Right renal cortex interstitium (tissue), 3 donors: ENCODE measurements at places on chromosomes 16 and 17.

DNA sequence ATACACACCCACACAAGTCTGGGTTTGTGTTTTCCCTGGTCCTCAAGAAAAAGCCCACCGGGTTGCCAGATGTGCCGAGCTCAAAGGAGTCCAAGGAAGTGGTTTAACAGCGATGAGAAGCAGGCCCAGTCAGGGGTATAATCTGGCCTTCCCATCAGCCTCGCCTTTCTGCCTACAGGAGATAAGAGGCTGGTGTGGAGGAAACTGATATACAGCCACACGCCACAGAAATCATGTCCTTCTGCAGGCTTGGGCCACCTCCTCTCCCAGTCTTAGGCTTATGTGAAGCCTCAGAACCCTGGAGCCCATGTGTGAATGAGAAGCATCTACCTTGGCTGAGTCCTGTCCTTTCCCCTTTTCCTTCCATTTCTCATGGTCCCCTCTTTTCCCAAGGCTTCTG is 43.6 kb upstream of the MMP2 start:
- DNase-seq, result no peak

DNA sequence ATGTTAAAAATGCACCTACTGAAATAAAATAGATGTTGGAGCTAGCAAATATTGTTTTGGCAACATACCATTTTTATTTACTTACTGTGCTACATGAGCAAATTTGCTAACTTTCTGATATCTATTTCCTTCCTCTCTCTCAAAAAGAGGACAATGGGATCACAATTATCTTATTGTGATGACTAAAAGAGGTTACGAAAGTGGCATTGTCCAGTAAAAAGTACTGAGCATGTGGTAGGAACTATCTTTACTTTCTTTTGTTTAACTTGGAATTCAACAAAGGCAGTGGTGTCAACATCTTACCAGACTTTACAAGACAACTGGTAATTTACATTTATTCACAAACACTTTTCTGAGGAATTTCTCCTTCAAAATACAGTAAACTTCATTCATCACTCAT is 1542.6 kb upstream of the CDH8 start:
- DNase-seq, result no peak

- DNase-seq, result no peak
Measured at GRCh38 chr17:79027925-79028491, 4.0 kb downstream of the C1QTNF1 start.

- DNase-seq, result no peak
Measured at GRCh38 chr16:88839745-88840599, 16.8 kb downstream of the GALNS start.

DNA sequence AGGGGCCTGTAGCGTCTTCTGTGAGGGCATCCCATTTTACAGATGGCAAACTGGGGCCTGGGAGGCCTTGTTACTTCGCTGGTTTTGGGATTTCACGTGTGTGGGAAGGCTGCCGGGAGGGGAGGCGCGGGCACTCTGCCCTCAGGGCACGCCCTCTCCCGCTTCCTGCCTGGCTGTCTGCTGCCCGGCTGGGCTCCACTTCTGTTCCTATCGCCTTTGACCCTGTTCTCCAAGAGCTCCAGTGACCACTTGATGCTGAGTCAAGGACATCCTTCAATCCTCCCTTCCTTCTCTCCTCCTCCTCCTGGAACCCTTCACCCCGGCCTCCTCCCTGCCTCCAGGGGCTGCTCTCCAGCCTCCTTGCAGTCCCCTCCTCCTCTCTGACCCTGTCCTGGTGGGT is 16.0 kb downstream of the SPNS3 start:
- DNase-seq, result no peak

GRCh38 chr17:83117583-83117982 is 38.2 kb downstream of the METRNL start:
- no peak for DNase-seq

DNA sequence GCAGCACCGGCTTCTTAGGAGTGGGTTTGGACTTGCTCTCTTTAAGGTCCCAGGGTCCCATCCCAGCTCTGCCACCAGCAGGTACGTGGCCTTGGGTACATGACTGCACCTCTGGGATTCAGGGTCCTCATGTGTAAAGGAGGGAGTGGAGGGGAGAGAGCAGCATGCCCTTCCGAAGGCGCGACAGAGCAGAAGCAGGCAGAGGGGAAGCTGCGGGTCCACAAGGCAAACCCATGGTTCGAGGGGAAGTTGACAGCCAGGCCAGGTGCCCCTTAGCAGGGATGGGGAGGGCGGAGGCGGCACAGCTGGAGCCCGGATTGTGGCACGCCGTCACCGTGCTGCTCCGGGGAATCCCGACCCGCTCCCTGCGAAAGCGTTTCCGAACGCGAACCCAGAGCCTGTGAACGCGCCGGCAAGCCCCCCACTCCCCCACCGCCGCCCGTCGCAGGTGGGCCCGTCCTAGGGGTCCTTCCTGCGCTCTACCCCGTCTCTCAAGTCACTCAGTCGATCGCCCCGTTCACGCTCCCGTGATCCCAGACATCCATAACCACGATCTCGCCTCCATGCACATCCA is 4.1 kb upstream of the TBX2 start:
- DNase-seq, result no peak

DNA sequence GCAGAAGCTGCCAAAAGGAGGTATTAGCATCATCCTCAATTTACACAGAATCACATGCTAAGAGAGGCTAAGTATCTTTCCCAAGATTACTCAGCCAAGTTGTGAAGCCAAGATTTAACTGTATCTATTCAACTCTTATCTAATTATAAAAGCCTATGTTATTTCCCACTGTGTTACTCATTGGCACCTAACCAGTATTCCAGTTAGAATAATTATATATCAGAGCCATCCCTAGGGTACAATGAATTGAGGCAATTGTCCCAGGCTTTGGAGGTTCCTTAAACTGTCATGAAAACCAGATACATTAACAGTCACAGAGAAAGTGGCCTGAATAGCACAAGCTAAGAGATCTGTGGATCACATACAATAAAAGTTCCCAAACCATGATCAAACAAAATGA is 10.9 kb upstream of the AMFR start:
- no peak for DNase-seq

DNA sequence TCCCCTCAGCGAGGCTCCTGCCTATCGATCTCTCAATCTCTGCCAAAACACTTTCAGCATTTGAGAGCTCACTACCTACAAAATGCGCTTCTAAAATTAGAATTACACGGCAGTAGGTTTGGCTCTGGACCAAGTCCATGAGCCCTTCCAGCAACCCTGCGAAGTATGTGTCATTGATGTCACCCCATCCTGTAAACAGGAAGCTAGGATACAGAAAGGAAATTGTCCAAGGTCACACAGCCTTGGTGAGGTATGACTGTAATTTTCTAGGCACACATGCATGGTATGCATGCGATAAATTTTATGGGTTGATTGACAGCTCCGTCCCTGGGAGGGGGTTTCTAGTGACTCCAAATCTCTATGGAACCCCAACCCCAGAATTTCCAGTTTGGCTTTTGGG is 330.3 kb upstream of the CDH5 start:
- DNase-seq, result no peak

DNA sequence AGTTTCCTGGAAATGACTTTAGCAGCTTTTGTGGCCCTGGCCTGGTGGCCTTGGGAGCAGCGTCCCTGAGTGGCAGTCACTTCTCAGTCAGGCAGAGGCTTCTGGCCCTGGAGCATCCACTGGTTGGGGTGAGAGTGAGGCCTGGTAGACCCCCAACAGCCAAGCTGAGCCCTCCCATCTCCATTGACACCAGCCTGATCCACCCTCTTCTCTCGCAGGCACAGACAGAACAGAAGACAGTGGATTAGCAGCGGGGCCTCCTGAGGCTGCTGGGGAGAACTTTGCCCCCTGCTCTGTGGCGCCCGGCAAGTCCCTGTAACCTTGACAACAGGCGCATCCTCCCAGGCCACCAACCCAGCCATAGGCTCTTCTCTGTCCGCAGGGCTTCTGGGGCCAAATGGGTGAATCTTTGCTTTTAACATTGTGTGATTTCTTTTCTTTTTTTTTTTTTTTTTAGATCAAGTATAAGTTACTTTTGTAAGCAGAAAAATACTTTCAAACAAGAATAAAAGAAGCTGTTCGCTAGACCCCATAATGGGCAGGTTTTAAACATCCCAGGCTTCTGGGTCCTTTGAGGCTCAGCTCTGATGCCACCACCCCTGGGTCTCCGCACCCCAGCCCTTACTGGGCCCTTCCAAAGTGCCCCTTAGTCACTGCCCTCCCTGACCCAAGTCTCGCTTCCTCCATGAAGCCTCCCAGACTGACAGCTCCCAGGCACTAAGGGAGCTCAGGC is 12.7 kb upstream of the FLYWCH1 start:
- DNase-seq, result no peak

DNA sequence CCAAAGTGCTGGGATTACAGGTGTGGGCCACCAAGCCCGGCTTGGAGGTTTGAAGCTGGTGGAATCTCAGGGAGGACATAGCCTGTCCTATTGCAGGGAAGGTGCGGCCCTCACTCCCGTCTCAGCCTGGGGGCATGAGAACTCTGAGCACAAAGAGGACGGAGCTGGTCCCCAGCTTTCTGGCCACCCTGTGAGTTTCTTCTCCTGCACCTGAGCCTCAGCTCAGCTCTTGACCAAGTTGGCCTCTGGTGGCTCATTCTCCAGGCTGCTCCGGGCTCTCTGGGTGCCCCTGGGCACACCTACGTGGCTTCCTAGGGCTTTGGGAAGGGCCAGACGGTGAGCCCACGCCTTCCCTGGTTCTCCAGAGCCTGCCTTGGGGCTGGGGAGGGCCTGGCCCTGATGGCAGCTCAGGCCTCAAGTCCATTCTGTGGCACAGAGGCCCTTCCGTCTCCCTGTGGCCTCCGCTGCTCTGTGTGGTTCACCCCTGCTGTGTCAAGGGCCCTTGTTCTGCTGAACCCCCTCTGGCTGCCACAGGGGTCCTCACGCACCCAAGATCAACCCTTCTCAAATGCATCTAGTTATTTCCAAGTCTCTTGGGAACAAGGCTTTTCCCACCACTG is 6.9 kb upstream of the FASN start:
- no peak for DNase-seq

- no peak for DNase-seq
Measured at GRCh38 chr17:6523330-6523729, 33.0 kb downstream of the PITPNM3 start.

DNA sequence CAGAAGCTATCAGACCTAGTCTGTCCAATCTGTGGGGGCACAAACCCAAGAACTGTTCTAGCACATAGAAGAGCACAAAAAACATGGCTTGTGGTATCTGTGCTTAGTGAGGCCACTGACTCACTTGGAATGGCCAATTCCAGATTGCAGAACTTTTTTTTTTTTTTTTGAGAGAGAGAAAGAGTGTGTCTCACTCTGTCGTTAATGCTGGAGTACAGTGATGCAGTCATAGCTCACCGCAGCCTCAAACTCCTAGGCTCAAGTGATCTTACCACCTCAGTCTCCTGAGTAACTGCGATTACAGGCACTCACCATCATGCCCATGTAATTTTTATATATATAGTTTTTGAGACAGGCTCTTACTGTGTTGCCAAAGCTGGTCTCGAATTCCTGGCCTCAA is 77.2 kb upstream of the CLEC3A start:
- no peak for DNase-seq

DNA sequence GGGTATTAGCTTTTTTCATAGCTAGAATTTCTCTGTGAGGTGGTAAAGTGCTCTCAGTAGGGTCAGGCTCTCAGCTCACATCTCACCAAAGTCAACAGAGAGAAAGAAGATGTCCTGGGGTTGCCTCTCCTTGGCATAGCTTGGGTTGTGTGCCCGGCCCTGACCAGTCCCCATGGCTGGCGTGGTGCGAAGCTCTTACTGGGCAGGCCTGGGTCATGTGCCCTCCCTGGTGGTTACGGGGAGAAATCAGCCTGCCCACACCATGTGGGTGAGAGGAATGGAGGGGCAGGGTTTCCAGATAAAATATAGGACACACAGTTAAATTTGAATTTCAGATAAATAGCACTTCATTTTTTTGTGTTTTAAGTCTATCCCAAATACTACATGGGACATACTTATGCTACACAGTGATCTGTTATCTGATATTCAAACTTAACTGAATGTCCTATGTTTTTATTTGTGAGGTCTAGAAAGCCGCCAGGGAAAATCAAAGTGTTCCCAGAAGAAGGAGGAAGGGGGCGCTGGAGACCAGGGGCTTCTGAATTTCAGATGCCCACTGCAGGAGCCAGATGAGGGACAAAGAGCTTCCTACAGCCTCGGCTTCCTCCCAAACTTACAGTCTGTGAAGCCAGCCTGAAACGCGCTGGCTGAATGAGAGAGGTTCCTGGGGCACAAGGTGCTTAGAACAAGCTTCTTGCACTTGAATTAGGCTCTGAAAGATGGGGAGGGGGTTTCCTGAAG is 45.4 kb downstream of the NKD1 start:
- no peak for DNase-seq

- DNase-seq, result no peak
Measured at GRCh38 chr17:51376739-51377138, 116.4 kb downstream of the UTP18 start.

- no peak for DNase-seq
Measured at GRCh38 chr17:18011286-18011685, 27.7 kb downstream of the ATPAF2 start.

DNA sequence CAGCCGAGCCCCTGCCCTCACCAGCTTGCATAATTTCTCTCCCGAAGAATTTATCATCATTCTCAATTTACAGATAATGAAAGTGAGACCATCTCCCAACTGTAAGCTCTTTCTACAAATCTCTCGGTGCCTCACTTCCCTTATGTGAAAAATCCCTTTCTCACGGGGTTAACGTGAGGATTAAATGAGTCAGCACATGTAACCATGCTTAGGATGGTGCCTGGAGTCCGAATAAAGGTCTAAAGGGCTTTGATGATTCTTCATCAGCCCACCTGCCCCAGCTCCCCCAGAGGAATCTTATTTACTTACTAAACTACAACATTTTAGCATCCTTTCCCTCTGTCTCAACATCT is 24.8 kb upstream of the PIK3R6 start:
- DNase-seq, result no peak

GRCh38 chr16:53756275-53756996 is 52.5 kb downstream of the FTO start:
- DNase-seq, result no peak

DNA sequence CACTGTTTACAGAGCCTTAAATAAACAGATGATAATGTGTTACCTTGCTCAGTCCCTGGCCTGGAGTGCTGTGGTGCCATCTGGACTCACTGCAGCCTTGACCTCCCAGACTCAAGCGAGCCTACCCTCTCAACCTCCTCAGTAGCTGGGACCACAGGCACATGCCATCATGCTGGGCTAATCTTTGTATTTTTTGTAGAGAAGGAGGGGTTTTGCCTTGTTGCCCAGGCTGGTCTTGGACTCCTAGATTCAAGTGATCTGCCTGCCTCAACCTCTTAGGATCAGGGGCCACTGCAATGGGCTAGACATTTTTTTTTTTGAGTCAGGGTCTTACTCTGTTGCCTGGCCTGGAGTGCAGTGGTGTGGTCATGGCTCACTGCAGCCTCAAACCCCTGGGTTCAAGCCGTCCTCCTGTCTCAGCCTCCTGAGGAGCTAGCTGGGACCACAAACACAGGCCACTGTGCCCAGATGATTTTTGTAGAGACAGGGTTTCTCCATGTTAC is 5.0 kb upstream of the NAGLU start:
- no peak for DNase-seq
